ENCODE measurements at places on chromosomes 1 and 21. TPM values are rescaled to one million over a fixed set of nuclear protein-coding genes. Genes with fewer than 3 reads are reported as not detected.
A peak's percentile ranks its signal among the peaks of the same experiment; 100 is the strongest.

GRCh38 chr21:18603261-18603660, 199.7 kb upstream of the TMPRSS15 start:
- H3K4me1 ChIP-seq: no peaks in the 10 kb centered on the region
- H3K27ac ChIP-seq: no peak overlapping the region
- H3K36me3 ChIP-seq: no peaks in the 10 kb centered on the region
- H3K27me3 ChIP-seq: no peaks in the 10 kb centered on the region

GRCh38 chr1:17883662-17884395, 128.7 kb downstream of the ACTL8 start:
- no peaks in the 10 kb centered on the region for H3K4me1 ChIP-seq
- no peak overlapping the region for H3K4me3 ChIP-seq
- no peaks in the 10 kb centered on the region for H3K36me3 ChIP-seq
- H3K27ac ChIP-seq: no peak overlapping the region
- DNase-seq: no peak

GRCh38 chr21:37220433-37220980, 46.6 kb downstream of the VPS26C start:
- peaks cover 12% of the 10 kb centered on the region for H3K27me3 ChIP-seq
- peaks cover 4% of the 10 kb centered on the region for H3K36me3 ChIP-seq
- H3K4me3 ChIP-seq: peak overlapping the region; percentile 95
- no peak for DNase-seq
- peak overlapping the region; percentile 93 for H3K27ac ChIP-seq
- peaks cover 66% of the 10 kb centered on the region for H3K4me1 ChIP-seq

LDLRAD1 gene
- not detected for polyA plus RNA-seq

MRAP gene
- not detected for polyA plus RNA-seq
